GM03348 (cell line): ENCODE measurements at places on chromosomes 12 and 14.
A peak's percentile ranks its signal among the peaks of the same experiment; 100 is the strongest.

GRCh38 chr14:89956661-89957009 lies 908 bp downstream of the TDP1 start:
- DNase-seq: no peak

- DNase-seq: peak; percentile 67
These were observed 848 bp downstream of the CTDSP2 start for GRCh38 chr12:57845478-57846284.

DNA sequence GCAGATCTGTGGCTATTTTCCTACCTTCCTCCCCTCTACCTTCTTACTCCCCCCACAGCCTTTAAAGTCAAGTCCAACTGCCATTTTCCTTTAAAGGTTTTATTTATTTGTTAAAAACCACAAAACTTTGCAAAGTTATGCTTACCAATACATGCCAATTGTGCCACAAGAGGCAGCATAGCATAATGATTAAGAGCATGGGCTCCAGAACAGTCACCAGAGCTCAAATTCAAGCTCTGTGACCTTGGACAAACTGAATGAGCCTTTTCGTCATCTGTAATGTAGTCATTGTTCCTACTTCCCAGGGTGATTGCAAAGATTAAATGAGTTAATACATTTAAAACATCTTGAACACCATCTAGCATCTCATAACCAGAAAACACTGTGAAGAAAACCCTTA lies 13.0 kb upstream of the FMNL3 start:
- no peak for DNase-seq

- no peak for DNase-seq
These were observed 42.1 kb upstream of the USP44 start for GRCh38 chr12:95593266-95593871.

- peak; percentile 47 for DNase-seq
These were observed 41.2 kb downstream of the APOBEC1 start for GRCh38 chr12:7624478-7624877.

DNA sequence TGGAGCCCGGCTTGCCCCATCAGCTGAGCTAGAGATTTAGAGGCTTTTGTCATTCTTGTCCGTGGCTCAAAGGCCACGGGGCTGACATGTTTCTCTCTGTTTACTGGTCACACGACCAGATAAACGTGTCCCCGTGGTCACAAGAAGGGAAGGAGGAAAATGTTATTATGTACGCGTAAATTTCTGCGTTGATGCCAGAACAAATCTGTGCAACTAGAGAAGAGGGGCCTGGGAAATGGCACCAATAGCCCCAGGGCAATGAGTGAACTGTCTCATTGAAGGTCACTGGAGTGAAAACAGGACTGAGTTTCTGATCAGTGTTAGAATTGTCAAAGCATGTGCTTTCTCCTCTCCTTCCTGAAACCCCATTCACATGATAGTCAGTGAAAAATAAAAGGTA lies 25.3 kb downstream of the OAS2 start:
- no peak for DNase-seq

GRCh38 chr14:56195223-56195622 lies 77.0 kb downstream of the PELI2 start:
- no peak for DNase-seq

DNA sequence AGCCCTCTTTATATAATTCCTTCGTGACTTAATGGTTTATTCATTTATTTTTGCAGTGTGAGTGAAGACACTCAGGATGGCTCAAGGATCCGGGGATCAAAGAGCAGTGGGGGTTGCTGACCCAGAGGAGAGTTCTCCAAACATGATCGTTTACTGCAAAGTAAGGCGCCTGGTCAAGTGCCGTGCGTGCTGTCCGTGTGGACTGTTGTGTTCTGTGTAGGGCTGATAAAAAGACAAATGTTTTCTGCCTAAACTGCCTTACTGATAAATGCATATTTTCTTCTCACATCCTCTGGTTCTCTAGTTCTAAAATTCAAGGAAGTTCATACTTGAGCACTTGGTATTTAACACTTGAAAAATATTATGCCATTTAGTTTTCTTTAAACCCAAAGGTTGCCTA lies 32.5 kb downstream of the RGS6 start:
- no peak for DNase-seq

- no peak for DNase-seq
These were observed 1.7 kb downstream of the C12orf76 start for GRCh38 chr12:110046451-110047187.

DNA sequence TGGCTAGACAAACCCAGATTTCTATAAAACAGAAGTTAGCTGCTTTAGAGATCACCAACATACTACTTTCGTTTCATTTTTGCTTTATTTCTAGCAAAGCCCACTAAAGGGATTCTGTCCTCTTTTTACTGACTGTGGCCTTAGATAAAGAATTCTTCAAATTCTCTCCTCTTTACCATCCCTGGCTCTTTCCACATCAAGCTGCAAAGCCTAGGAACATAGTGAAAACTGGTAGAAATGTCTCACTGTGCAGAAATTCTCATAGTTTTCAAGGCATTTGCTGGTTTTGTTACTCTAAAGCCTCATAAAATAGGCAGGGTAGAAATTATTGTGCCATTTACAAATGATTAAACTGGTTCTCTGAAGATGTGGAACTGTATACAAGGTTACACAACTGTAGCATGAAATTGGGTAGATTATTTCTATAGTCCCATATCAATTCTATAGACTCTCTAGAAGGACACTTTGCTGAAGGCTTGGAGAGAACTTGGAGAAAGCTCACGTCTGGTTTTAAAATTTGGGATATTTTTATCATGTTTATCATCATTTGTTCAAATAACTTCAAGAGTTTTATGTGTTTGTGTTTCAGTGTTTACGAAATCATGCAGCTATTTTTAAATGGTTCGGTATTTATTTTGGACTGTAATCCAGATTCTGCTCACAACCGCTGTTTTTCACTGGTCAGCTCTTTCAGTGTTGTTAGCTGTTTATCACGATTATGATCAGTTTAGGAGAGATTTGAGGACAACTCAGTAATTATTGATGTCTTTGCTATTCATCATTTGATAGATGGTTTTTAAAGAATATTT lies 36.7 kb upstream of the CSRP2 start:
- peak; percentile 35 for DNase-seq

DNA sequence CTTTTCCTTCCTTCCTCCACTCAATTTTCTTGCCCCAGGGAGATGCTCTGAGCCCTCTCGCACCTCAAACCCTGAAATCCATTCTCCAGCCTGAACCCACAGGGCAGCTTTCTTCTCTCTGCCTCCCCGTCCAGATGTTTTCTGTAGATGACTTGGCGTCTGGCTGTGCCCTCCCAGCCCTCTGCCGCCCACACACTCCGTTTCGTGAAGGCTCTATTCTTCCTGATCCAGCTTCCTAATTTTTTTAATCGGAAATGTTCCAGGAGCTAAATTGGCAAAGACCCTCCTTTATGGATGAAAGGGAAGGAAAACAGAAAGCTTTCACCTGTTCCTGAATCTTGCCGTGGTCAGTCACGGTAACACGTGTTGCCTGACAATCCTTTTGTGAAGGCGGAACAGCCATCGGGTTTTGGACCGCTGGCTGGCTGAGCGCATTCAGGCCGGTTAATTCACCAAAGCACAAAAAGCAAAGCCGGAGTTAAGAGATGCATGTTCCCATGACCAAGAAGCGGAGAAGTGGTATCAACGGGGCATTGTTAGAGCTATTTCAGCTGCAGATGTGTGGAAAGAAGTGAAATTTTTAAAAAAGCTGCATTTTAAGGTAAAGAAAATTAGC lies 70.2 kb upstream of the FBRSL1 start:
- DNase-seq: no peak

DNA sequence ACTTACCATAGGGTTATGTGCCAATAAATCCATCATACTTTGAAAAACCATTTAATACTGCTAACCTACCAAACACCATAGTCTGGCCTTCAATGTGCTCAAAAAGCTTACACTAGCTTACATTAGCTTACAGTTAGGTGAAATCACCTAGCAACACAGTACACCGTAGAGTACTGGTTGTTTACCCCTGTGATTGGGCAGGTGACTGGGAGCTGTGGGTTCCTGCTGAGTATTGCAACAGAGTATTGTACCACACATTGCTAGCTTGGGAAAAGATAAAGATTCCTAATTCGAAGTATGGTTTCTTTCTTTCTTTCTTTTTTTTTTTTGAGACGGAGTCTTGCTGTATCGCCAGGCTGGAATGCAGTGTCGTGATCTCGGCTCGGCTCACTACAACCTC lies 5.6 kb downstream of the ATP5MC2 start:
- no peak for DNase-seq

DNA sequence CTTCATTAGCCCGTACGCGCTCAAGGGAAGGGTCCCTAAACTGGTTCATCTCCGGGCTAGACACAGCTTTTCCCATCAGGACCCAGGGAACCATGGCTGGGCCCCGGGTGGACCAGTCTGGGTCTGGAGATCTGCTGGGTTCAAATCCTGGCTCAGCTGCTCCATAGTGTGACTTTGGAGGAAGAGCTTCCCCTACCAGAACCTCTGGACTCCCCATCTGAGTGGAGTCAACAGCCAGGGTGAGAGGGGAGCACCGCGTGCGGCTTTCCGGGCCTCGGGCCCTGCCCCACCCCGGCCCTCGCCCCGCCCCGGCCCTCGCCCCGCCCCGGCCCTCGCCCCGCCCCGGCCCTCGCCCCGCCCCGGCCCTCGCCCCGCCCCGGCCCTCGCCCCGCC lies 41.2 kb downstream of the BEGAIN start:
- peak; percentile 86 for DNase-seq

GRCh38 chr12:132518354-132518992 lies 28.5 kb downstream of the FBRSL1 start:
- no peak for DNase-seq

GRCh38 chr14:29741909-29742401 lies 185.7 kb downstream of the PRKD1 start:
- peak; percentile 44 for DNase-seq

- DNase-seq: no peak
These were observed 253.1 kb downstream of the PDZRN4 start for GRCh38 chr12:41441180-41441579.

DNA sequence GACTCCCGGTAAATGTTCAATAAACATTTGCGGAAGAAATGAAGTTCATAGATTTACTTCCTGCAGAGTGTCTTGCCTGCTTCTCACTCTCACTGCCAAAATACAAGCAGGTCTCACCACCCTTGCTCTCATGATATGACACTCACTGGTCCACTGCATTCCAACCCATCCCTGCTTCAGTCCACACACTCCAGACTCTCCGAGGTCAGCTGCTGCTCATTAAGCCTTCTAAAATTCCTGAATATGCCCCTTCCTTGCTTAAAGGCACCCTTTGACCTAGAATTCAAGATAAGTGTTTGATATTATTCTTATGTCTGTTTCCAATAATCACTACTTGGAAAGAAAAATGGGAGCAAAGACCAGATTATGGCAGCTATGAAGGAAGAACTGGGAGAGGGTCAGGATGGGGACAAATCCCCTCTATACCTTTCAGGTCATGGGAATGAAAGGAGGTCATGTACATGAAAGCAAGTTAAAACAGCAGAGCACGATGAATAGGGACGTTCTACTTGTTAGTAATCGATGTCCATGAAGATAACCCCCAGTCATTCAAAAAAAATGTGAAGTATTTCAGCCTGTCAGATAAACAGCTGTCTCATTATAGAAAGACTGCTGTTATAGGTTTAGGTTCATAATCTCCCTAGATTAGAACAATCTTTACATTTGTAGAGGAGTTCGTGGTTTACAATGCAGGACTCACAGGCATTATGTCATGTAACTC lies 10.5 kb upstream of the NID2 start:
- peak; percentile 21 for DNase-seq

DNA sequence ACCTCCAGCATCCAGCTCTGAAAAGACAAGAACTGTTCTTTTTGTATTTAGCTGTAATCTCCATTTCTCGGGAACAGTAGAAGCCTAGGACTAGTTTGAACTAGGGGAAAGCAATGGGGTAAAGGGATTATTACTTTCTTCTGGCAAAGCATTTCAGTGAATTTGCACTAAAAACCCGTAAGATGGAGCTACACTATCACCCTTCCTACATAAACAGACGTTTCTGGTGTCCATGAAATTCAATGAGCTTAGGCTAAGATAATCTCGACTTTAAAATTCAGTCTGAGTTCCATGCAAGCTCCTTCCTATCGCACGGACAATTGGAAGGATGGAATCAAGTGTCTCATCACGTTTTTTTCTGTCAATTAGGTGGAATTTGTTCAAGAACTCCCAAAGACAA lies 24.0 kb downstream of the ACSM4 start:
- no peak for DNase-seq
